ENCODE measurements at places on chromosomes 13 and 19. TPM values are rescaled to one million over a fixed set of nuclear protein-coding genes. Genes with fewer than 3 reads are reported as not detected.

Gene NUP62
- 91.9 TPM for total RNA-seq

Gene NPAS1
- 6.8 TPM for total RNA-seq

Gene RSPH6A
- not detected for total RNA-seq

Gene CLEC4M
- total RNA-seq: not detected

Gene GPR42
- not detected for total RNA-seq

Gene ZNF221
- total RNA-seq: 0.53 TPM

Gene ZBTB7A
- 15.2 TPM for total RNA-seq

Gene CAPN12
- 6.5 TPM for total RNA-seq

Gene SHISA2
- total RNA-seq: not detected

Gene ZNF583
- total RNA-seq: 2.5 TPM

Gene CPAMD8
- total RNA-seq: not detected

Gene C19orf67
- total RNA-seq: not detected

Gene PLK5
- not detected for total RNA-seq

Gene ZNF160
- total RNA-seq: 7.9 TPM

Gene PTH2
- total RNA-seq: not detected

Gene SCAMP4
- total RNA-seq: 53.3 TPM

Gene APLP1
- 103 TPM for total RNA-seq

Gene ZNF8
- 1.2 TPM for total RNA-seq

Gene SIX5
- total RNA-seq: 27.8 TPM

Gene AZU1
- not detected for total RNA-seq

Gene PROZ
- not detected for total RNA-seq

Gene FFAR3
- not detected for total RNA-seq

Gene CDX2
- 0.64 TPM for total RNA-seq

Gene CBARP
- total RNA-seq: 4.8 TPM

Gene FUT3
- total RNA-seq: 0.15 TPM

Gene CFD
- 23.6 TPM for total RNA-seq

Gene ERFL
- 0.23 TPM for total RNA-seq

Gene ZNF556
- 0.02 TPM for total RNA-seq

Gene ZNF813
- total RNA-seq: 0.13 TPM

Gene ZFR2
- total RNA-seq: 0.48 TPM

Gene PCDH9
- total RNA-seq: 7.2 TPM
